ENCODE measurements at places on chromosomes 3 and 15.

DNA sequence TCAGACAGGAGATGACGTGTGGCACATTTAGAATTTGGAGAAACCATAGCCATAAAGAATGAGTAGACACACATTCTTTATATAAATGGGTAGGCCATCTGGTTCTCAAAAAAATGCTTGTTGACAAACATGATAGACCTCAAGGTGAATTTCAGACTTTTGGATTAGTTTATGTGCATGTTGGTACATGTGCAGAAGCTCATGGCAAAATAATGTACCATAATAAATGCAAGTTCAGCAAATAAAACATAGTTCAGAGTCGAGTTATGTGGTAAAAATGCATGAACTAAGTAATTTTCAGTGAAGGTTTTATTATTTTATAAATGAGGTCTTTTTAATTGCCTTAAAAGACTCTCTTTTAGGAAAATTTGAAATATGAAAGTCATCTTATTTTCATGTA is 24.6 kb downstream of the EEFSEC start:
- no peak for DNase-seq
- peaks cover 4% of the 10 kb centered on the region for H3K36me3 ChIP-seq
- no peak overlapping the region for H3K27ac ChIP-seq

DNA sequence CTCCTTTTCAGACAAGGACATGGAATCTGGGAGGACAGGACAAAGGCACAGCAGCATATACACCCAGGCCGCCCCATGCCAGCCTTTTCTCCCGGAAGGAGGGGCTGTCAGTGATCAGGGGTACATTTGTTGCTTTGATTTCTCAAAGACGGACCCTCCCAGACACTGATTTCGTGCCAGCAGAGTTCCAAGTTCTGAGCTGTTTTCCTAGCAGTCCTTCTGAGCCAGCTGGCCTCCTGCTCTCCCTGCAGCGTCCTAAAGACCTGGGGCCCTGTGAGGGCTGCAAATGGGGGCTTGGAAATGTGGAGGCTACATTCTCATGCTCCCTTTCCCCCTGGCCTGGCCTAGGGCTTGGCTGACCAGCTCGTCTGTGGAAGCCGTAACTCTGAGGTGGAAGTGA is 22.3 kb downstream of the CTSH start:
- H3K27ac ChIP-seq: no peak overlapping the region
- H3K27me3 ChIP-seq: no peaks in the 10 kb centered on the region
- H3K4me1 ChIP-seq: peaks cover 1% of the 10 kb centered on the region

DNA sequence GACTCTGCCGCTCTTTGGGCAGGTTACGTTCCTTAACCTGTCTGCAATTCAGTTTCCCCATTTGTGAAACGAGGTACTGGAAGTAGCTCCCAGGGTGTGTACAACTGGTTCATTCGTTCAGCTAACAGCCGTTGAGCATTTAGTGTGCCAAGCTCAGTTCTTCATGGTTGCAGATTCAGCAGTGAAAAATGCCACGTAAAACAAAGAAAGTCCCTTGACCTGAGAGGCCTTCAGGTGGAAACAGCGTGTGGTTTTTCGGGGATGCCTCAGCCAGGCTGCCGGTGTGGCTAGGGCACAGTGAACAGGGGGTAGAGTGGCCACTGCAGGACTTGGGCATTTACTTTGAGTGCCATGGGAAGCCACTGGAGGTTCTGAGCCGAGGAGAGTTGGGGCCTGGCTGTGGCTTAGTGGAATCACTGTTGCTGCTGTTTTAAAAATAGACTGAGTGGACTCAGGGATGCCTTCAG is 4.7 kb downstream of the SYNM start:
- no peak for DNase-seq
- no peaks in the 10 kb centered on the region for H3K36me3 ChIP-seq
- peaks cover 33% of the 10 kb centered on the region for H3K27me3 ChIP-seq
- no peak overlapping the region for H3K27ac ChIP-seq

GRCh38 chr15:70152070-70152480 is 54.4 kb upstream of the TLE3 start:
- no peaks in the 10 kb centered on the region for H3K36me3 ChIP-seq
- peaks cover 2% of the 10 kb centered on the region for H3K4me1 ChIP-seq
- no peak for DNase-seq
- H3K27me3 ChIP-seq: peaks cover 11% of the 10 kb centered on the region
- no peak overlapping the region for H3K27ac ChIP-seq

DNA sequence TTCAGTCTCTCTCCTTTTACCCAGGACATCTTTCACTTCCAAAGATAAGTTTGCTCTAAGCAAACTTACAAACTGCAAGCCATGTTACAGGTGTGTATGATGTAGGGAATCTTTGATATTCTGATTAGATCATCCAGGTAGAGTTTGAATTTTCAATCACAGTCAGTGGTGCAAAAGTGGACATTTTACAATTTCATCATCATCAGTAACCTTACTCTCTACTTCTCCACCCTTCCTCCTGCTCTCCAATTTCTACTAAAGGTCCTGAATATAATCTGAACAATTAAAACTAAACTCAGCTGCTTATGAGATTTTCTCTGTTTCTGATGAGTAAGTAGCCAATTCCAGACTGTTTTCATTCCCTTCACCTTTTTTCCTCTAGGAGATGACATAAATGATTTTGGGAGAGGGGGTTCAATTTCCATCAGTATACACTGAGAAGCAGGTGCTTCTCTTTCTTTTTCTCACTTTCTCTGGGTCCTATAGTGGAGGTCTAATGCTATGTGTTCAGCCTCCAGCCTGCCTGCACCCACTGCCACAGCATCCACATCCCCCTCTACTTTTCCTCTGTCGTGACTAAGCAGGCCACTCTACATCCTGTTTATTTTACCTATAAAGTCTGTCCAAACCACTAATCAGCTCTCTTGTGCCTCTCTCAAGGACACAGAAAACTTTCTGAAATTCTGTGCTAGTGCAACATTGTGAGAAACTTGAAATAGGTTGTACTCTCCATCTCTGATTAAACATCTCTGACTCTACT is 27.6 kb downstream of the SUCNR1 start:
- H3K4me3 ChIP-seq: no peak overlapping the region
- no peak for DNase-seq
- H3K4me1 ChIP-seq: peaks cover 6% of the 10 kb centered on the region
- no peaks in the 10 kb centered on the region for H3K36me3 ChIP-seq
- no peak overlapping the region for H3K27ac ChIP-seq

- peaks cover 26% of the 10 kb centered on the region for H3K36me3 ChIP-seq
- peak overlapping the region; percentile 80 for H3K27ac ChIP-seq
- peaks cover 28% of the 10 kb centered on the region for H3K4me1 ChIP-seq
- peak overlapping the region; percentile 98 for H3K4me3 ChIP-seq
- DNase-seq: no peak
Measured at GRCh38 chr3:53346514-53346913, 829 bp downstream of the DCP1A start.

DNA sequence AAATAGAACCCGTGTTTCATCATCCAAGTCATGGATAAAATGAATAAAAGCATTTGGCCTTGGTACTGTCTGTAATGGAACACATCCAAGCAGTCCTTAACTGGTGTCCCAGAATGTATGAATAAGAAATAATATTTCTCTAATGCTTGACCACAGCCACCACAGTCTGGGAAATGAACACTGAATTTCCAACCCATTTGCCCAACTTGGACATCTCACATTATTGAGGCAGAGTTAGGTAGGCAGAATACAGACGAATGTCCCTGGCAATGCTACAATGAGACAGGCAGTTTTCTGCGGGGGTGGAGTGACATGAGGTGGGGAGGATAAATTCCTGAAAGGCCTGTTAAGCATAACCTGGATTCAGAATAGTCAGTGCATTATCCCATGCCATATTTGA is 245.7 kb downstream of the ZIC1 start:
- no peaks in the 10 kb centered on the region for H3K27me3 ChIP-seq
- no peak for DNase-seq
- no peak overlapping the region for H3K27ac ChIP-seq
- H3K36me3 ChIP-seq: no peaks in the 10 kb centered on the region

- DNase-seq: no peak
- no peak overlapping the region for H3K4me3 ChIP-seq
- H3K4me1 ChIP-seq: no peaks in the 10 kb centered on the region
- H3K36me3 ChIP-seq: no peaks in the 10 kb centered on the region
- peaks cover 26% of the 10 kb centered on the region for H3K27me3 ChIP-seq
- H3K27ac ChIP-seq: no peak overlapping the region
Measured at GRCh38 chr3:182259579-182259978, 533.7 kb upstream of the ATP11B start.

DNA sequence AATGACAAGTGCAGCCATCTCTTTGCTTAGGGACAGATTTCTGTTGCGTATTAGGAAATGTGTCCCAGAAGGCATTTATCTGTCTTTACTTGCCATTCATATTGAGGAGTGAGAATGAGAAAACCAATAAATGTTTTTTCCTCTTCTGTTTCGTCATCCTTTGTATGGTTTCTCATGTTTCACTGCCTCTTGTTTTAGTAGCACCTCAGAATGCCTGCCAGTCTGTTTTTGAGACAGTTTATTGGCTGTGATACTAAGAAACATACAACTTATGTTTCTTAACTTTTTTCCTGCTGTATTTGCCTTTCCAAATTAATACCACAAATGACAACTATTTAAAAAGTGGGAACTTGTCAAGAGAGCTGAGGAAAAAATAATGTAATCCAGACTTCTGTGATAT is 390.2 kb upstream of the GOLIM4 start:
- DNase-seq: no peak
- H3K4me3 ChIP-seq: no peak overlapping the region
- H3K36me3 ChIP-seq: no peaks in the 10 kb centered on the region
- H3K4me1 ChIP-seq: no peaks in the 10 kb centered on the region
- H3K27ac ChIP-seq: no peak overlapping the region

DNA sequence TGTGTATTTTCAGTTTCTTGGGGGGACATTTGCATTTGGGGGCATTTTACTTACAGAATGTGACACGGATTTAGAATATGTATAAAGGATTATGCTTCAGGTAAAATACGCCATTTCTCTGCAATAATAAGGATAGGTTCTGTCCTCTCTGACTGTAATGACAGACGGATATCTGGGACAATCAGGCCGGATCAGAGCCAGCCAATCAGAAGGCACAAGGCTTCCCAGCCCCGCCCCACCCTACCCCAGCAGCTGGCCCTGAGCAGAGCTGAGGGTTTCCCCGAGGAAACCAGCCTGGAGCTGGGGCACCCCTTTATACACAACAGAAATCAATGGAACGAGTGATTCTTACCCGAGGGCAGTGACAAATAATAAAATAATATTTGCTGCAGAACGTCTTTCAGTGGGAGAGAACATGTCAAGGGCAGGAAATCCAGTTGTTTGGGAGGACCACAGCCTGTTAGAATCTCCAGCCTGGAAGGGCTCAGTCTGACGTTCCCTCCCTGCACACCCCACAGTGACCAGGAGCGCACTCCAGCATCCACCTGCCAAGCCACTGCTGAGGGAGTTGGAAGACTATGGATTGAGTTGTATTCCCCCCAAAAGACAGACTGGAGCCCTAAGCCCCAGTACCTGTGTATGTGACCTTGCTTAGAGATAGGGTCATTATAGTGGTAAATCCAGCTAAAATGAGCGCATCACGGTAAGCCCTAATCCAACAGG is 30.3 kb upstream of the SEC13 start:
- no peaks in the 10 kb centered on the region for H3K4me1 ChIP-seq
- H3K27me3 ChIP-seq: peaks cover 10% of the 10 kb centered on the region

DNA sequence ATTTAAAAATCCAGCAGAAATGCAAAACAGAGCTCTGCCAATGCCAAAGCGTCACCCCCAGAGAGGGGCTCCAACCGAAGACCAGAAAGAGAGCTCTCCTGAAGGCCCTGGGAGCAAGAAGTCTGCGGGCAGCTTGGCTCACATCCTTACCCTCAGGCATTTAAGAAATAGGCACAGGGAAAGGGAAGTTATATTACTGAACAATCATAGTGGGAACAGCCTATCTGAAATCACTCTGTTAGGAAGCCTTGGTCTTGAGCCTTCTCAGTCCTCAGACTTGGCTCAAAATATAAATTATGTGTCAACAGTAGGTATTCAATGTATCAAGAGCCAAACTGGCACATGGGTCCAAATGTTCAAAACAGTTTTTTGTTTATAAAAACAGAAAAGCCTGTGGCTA is 10.3 kb upstream of the PPARG start:
- no peaks in the 10 kb centered on the region for H3K36me3 ChIP-seq
- DNase-seq: no peak
- H3K4me1 ChIP-seq: no peaks in the 10 kb centered on the region
- H3K27ac ChIP-seq: no peak overlapping the region

DNA sequence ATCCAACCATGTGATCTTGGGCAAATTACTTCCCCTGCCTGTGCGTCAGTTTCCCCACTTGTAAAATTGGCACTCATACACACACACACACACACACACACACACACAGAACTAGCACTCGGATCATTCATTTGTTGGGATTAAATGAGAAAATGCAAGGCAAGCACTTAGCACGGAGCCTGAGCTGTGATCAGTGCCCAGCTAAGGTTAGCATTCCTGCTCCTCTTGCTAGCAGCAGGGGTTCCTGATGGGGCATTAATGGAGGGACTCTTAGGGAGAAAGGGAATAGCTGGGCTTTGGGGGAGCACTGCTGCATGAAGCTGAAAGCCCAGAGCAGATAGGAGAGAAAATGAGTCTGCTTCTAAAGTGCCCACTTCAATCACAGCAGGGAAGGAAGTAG is 187.7 kb upstream of the C2CD4B start:
- peaks cover 4% of the 10 kb centered on the region for H3K27me3 ChIP-seq
- no peak for DNase-seq
- no peaks in the 10 kb centered on the region for H3K4me1 ChIP-seq

DNA sequence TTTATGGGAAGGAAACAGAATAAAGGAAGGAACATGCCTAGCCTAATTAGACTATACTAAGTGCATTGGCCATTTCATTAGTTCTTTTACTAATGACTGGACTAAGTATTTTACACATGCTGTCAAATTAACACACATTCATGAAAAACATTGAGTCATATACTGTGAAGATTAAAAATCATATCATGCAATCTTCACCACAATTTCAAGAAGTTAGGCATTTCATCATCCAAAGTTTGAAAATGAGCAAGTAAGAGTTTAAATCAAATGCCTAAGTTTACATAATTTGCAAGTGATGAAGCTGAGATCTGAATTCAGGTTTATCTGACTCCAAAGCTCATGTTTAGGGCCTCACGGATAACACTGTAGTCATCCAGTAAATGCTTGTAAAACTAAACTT is 601.0 kb downstream of the PDCD6IP start:
- DNase-seq: no peak
- H3K4me3 ChIP-seq: no peak overlapping the region
- H3K27ac ChIP-seq: no peak overlapping the region
- no peaks in the 10 kb centered on the region for H3K27me3 ChIP-seq

- H3K27ac ChIP-seq: peak overlapping the region; percentile 42
- no peak overlapping the region for H3K4me3 ChIP-seq
- no peak for DNase-seq
- no peaks in the 10 kb centered on the region for H3K27me3 ChIP-seq
- no peaks in the 10 kb centered on the region for H3K36me3 ChIP-seq
- no peaks in the 10 kb centered on the region for H3K4me1 ChIP-seq
Measured at GRCh38 chr3:17137321-17137826, 252.6 kb downstream of the PLCL2 start.

DNA sequence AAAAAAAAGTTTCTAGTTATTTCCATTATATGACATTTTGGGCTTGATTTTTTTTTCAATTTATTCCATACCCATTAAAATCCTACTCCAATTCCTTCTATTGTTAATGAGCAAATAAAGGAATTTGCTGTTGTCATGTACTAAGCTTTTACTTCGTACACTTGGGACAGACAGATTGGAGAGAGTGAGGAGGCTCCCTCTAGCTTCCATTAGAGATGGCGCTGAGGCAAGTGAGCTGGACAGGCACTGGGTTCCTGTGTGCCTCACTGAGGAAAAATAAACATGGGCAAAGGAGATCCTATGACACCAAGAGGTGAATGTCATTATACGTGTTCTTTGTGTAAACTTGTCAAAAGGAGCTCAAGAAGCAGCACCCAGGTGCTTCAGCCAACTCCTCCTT is 441.1 kb upstream of the MDFIC2 start:
- no peak overlapping the region for H3K4me3 ChIP-seq
- no peak overlapping the region for H3K27ac ChIP-seq
- peaks cover 16% of the 10 kb centered on the region for H3K27me3 ChIP-seq
